Right atrium auricular region (tissue), 2 donors: ENCODE measurements at places on chromosomes 2 and 18.

DNA sequence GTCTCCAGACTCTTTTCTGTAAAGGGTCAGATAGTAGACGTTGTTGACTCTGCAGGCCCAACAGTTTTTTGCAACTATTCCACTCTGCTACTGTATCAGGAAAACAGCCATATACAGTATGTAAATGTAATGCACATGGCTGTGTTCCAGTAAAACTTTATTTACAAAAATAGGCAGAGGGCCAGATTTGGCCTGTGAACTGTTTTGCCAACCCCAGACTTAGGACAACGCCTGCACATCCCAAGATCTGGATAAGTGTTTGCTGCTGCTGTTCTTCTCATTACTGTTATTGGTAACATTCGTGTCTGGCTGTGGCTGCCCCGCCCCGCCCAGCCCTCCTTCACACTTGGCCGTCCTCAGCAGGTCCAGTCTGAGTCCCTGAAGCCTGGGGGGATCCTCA lies 94.6 kb upstream of the MCFD2 start:
- DNase-seq, result no peak

- DNase-seq, result no peak
Measured at GRCh38 chr2:150256736-150257135, 230.7 kb downstream of the RND3 start.

- no peak for DNase-seq
Measured at GRCh38 chr2:212037062-212037461, 501.5 kb downstream of the ERBB4 start.

DNA sequence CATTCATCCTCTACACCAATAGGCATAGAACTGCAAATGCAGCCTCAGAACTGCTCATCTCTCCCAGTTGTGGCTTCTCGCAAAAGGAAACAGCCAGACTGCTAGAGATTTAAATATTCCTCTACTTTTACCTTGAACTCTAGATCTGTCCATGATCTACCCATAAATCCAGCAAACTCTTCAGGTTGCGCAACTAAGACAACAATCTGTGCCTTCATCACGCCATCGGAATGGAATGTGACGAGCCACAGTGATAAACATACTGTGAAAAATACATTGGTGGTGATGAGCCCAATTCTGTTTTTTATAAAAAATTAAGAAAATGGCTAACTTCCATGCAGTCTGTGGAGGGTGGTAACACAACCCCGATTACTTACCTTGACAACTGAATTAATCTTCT lies 626.7 kb downstream of the LRRTM4 start:
- no peak for DNase-seq

DNA sequence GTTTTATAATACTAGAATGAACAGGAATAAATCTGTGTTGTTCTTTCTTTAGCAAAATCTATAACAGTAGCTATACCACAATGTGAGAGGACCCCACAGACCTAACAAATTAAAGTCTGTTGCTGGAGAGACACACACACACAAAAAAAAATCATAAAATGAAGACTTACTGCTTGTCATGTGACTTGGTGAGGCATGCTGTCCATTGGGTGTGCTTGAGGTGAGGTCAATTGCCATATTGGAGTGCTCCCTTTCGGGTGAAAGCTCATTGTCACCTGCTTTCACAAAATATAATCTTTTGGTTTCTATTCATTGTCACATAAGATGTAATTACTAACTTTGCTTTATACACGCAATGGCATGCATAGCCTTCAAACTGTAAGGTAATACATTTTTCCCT lies 3.9 kb downstream of the IKZF2 start:
- no peak for DNase-seq

DNA sequence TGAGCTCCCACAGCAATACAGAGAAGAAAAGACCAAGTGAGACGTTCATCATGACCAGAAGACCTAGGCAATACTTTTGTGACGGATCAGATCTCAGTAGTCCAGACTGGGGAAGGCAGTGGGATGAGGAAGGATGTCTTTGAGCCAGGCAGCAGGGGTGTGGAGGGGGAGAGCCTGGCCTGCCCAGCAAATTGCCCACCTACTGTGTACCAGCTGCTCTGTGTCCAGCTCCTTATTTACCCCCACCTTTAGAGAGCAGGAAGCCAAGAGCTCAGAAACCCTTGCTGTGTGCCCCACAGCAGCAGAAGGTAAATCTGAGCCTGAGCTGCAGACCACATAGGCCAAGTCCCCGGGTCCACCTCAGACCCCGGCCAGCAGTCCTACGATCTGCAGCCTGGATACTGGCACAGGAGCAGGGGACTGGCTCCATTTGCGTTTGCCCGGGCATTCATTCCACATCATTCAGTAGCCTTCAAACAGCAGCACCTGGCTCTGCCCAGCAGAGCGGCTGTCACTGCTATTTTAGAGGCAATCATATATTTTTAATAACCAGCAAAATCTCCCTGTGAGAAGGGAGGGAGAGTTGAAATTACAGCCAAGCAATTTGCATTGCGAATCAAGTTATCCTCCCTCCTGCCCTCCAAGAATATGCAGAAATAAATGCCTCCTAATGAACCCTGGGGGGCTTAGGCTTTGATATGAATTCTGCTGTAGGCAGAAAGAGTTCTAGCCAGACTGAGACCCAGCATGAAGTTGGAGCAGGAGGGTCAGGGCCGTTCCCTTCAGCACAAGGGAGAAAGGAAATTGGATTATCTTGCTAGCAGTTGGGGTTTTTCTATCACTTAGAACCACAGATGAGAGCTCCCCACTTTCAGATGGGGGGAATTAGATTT lies 110.0 kb upstream of the FZD7 start:
- no peak for DNase-seq

- no peak for DNase-seq
Measured at GRCh38 chr2:238696786-238697185, 151.1 kb upstream of the TWIST2 start.

DNA sequence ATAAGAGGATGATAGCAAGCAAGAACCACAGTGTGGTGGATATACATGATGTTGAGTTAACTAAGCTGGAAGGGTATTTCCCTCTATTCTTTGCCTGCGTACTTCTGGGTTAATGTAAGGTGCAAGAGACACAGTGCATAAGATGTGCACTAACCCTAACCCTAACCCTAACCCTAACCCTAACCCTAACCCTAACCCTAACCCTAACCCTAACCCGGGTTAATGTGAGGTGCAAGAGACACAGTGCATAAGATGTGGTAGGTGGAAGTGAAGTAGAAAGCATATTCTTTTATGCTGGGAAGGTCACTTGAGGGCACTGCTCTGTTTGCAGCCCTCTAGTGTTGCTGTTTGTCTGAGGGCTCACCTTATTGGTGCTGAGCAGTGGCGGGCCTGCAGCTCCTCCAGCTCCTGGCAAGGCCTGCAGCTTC lies 181.5 kb upstream of the ITGA4 start:
- DNase-seq, result no peak

DNA sequence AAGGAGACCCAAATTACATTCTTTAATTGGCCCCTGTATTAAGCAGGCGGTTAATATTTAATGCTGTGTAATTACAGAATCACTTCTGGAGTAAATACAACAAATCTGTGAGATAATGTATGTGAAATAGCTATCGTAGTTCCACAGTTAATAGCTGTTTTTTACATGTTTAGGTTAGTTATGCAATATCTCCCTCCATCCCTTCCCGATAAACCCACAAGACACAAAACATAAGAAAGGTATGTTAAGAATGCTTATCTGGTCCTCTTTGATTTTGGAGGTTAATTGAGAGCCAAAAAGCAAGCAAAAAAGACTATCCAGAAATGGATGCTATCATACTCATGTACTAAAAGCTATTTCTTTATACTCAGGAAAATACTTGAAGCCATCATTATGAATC lies 49.1 kb downstream of the ZNF638 start:
- DNase-seq, result no peak

GRCh38 chr2:160377204-160377995 lies 116.2 kb downstream of the RBMS1 start:
- DNase-seq, result no peak

DNA sequence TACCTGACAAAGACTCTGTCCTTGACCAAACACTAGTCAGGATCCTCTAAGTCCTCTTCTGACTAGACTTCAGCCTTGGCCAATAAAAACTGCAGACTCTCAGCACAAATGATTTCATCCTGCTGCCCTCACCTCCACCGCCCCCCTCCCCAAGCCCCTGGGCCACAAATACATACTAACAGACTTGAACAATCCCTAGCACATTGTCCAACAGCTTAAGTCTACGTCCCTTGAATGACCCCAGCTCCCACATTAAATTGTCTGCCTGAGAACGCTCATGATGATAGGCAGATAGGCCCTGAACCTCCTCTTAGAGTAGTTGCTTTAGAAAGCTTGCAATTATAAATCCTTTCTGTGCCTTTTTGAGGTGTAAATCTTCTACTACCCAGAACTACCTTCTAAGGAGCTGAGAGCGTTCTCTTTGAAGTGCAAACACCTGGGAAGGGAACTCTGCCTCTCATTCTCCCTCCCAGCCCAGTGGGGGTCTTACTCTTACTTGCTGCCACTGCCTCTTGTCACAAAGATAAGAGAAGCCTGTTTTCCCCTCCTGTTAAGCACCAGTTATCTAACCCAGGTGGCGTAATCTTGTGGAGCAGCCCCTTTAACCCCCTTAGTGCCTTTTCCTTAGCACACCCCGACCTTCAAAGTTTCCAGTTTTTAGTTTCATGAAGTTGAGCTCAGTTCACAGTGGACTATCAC lies 1225.6 kb downstream of the LRP1B start:
- no peak for DNase-seq

DNA sequence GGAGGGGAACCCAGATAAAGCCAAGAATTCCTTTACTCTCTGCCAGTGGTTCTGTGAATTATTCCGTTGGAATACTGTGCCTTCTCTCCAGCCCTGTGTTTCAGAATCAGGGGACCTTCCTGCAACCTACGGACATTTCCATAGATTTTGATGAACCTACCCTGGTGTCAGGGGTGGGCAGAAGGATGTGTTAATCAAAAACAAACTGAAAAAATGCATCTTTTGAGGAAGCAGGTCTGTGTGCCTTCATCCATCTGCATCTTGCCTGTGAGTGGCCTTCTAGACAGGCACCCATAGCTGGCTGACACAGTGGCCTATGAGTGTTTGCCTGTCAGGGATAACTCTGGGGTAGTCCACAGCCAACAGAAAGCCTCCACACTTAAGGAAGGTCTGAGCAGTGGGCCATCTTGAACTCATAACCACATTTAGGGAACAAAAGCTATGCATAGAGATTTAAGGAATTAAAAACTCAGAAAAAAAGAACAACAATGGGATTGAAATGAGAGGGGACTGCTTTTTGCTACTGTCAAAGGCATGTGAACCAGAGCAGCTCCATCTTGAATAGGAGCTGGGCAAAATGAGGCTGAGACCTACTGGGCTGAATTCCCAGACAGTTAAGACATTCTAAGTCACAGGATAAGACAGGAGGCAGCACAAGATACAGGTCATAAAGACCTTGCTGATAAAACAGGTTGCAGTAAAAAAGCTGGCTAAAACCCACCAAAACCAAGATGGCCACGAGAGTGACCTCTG lies 45.9 kb upstream of the ITGA6 start:
- no peak for DNase-seq

GRCh38 chr18:73708591-73708990 lies 439.0 kb downstream of the FBXO15 start:
- DNase-seq, result no peak

GRCh38 chr2:161100211-161100895 lies 59.9 kb upstream of the TANK start:
- DNase-seq, result no peak

GRCh38 chr2:42456126-42456839 lies 37.5 kb downstream of the KCNG3 start:
- DNase-seq, result no peak

GRCh38 chr2:232649033-232649432 lies 15.6 kb downstream of the EFHD1 start:
- DNase-seq, result no peak

- DNase-seq, result peak; percentile 58
Measured at GRCh38 chr2:30666266-30666874, 140.9 kb downstream of the CAPN13 start.

DNA sequence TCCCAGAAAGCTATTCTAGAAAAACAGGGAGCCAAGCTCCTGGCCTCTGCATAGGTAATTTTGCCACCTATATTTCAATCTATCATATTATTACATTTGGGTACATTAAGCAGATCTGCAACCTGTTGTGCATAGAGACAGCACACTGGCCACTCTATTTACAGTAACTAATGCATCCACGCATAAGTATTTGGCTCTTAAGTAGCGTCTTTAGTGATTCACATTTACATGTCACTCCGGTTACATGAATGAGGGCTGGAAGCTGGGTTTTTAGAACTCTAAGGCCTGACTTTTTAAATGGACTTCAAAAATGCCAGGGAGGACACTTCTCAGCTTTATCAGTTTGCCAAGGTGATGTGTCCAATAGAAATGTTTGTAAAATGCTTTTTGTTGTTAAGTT lies 97.7 kb downstream of the NYAP2 start:
- DNase-seq, result no peak

- no peak for DNase-seq
Measured at GRCh38 chr2:58480141-58480540, 239.0 kb upstream of the FANCL start.

DNA sequence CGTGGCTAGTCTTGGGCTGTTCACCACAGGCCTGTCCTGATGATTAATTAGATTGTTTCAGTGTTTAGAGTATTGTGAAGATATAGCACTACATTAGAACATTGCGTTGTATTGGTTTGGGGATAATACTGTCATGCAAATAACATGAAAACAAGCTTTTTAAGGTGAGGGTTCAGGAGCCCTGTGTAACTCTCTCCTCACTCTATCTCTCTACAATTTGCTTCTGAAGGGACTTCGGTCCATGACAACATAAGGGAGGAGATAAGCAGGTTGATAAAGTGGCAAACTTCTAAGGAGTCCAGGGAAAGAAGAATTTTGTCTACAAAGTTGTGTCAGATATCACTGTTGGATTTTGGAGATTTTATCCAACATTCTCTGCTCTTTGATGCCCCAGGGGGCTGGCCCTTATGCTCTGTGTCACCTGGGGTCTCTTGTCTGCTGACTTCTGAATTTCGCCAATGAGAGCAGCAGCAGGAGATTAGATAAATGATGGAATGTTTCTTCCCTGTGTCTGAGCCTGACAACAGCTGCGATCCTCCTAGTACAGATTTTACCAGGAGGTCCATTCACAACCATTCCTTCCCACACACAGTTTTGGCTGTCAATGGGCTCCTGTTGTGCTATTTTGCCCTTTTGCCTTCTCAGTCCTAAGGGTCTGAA lies 3.3 kb downstream of the TNP1 start:
- no peak for DNase-seq

DNA sequence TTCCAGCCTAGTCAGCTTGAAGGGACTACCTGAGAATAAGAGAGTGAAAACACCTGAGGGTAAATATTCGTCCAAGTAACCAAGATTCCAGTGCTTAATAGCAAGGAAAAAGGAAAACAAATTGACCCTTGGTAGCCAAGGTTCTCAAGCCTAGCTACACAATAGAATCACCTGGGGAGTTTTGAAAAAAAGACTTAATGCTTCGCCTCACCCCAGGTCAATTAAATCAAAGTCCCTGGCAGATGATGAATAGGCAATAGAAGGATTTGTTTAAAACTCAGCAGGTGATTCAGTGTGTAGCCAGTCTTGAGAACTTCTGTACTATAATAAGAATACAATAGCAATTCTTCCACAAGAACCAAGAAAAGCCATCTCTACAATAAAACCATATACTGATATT lies 500.2 kb downstream of the XIRP2 start:
- DNase-seq, result no peak

GRCh38 chr2:120859128-120859527 lies 123.5 kb downstream of the GLI2 start:
- DNase-seq, result no peak
